ENCODE measurements at places on chromosomes 5 and 9.

- no peak for DNase-seq
Observed at GRCh38 chr5:76696251-76696650, 19.7 kb upstream of the F2R start.

DNA sequence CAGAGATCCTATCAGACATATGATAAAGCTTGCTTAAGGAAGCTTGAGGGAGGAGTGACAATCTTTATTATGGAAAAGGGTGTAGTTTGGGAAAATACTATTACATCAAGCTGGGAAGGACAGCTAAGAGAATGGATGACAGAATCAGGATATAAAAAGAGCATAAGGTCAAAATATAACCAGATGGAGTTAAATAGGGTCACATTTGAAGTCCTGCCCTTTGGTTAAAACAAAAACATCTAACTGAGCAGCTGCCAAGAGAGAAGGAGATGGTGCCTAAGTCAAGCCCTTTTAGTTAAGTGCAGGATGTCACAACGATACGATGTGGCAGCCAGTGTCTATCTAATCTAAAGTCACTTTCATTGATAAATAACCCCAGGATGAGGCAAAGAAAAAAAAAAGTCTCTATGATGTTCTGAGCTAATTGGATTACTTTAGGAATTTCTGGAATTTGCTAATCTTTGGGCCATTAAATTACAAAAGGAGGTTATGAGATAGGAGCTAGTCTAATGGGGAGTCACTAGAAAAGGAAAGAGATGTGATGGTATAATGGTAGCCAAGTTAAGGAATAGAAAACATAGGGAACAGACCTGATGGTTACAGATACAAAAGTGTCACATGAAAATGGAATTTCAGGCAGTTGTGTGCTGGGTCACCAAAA is 365.2 kb downstream of the PDE4D start:
- DNase-seq: no peak

DNA sequence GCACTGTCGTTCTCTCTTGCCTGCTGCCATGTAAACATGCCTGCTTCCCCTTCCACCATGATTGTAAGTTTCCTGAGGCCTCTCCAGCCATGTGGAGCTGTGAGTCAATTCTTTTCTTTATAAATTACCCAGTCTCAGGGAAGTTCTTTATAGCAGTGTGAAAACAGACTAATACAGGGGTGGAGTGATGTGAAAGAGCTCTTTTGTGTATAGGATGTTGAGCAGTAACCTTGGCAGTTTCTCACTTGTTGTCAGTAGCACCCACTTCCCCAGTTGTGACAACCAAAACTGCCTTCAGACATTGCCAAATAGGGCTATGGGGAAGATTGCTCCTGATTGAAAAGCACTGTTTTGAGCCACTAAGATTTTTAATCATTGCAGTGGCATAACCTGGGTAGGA is 552.2 kb upstream of the ZNF462 start:
- DNase-seq: no peak

DNA sequence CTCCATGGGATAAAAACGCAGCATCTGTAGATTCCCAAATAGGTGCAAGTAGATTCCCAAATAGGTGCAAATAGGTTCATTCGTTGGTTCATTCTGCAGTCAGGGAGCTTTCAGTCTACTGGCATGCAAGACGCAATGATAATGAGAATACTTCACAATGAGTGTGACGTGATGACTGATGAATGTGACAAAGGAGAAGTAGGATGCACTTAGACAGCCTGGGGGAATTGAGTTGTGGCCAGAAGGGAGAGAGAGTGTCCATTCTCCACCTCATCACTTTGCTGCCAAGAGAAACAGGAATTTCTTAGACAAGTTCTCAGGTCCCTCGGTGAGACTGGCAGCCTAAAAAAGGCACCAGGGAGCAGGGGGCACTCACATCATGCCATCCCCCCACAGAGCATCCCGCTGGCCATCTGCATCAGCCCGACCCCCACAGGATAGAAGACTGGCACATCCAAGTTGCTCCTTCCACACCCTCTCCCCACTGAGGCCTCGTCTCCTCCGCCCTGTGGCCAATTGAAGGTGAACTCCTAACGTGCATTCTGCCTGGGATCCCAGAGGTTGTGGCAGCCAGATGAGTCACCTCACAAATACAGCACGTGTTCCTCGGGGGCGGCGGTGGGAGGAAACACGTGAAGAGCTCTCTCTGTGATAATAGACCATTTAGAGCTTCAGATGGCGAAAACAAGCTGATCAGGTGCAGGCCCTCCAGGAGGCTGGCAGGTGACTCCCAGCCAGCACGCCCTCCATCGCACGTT is 19.9 kb upstream of the KCNIP1 start:
- no peak for DNase-seq
